ENCODE measurements at places on chromosomes 12 and 14. TPM values are rescaled to one million over a fixed set of nuclear protein-coding genes. Genes with fewer than 3 reads are reported as not detected.

SLC10A1 gene
- not detected for total RNA-seq

MRPS35 gene
- total RNA-seq: 78.8 TPM

SLC6A13 gene
- total RNA-seq: not detected

DNA sequence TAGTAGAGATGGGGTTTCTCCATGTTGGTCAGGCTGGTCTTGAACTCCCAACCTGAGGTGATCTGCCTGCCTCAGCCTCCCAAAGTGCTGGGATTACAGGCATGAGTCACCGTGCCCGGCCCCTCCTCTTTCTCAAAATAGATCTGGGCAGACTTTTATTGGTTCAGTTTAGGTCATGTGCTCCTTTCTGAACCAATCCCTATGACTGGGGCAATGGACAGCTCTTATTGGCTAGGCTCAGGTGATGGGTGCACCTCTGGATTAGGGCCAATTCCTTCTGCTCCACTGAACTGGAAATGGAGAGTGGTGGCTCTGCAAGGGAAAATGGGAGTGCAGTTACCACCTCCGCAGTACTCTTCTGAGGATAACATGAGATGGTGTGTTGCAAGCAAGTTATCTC is 6.2 kb upstream of the ATP6V0A2 start:
- H3K4me1 ChIP-seq: no peaks in the 10 kb centered on the region
- no peak overlapping the region for H3K27ac ChIP-seq
- H3K4me3 ChIP-seq: no peak overlapping the region
- no peaks in the 10 kb centered on the region for H3K36me3 ChIP-seq
- no peak for DNase-seq
- no peaks in the 10 kb centered on the region for H3K27me3 ChIP-seq

GRCh38 chr14:58146399-58146798 is 5.6 kb downstream of the ARMH4 start:
- peaks cover 30% of the 10 kb centered on the region for H3K27me3 ChIP-seq
- DNase-seq: no peak
- H3K4me1 ChIP-seq: no peaks in the 10 kb centered on the region
- no peak overlapping the region for H3K27ac ChIP-seq

All from transverse colon (tissue), 4 donors.